Right lung (tissue), 10 donors: ENCODE measurements at places on chromosomes 4 and X.

DNA sequence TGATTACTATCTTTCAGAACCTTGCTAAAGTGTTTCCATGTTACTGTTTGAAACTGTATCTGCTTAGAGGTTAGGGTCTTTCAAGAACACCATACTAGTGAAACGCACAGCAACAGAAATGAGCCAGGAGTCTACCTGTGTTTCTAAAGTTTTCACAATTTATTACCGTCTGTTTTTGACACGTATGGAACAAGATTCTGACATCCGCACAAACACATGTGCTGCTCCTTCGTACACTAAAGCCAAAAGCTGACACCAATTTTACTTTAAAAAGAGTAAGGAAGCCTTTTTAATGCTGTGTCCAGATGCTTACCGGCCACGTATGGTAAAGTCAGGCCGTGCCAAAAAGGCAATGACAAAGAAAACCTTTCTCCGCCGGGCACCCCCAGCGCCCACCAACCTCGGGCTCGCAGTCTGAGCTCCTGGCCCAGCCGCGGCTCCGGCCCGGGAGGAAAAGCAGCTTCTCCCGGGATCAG, 532 bp downstream of the RPS4X start:
- no peak for DNase-seq

- no peak for DNase-seq
These were observed 10.1 kb upstream of the STIM2 start for GRCh38 chr4:26850528-26850927.

GRCh38 chrX:22520128-22520828, 247.6 kb downstream of the CBLL2 start:
- DNase-seq = no peak

DNA sequence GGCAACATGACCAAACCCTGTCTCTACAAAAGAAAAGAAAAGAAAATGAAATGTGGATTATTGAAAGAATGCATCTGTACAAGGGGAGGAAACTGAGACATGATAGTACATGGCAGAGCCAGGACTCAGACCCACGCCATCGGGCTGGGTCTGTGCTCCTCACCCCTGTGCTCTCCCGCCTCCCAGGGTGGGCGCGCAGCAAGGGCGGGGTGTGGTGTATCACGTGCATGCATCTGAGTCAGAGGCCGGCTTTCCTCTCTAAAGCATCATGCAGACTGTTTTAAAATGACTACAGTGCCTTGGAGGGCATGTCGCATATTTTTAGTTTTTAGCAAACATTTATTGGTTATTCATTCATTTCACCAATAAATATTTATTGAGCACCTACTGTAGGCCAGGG, 47.8 kb downstream of the HTT-AS start:
- DNase-seq = no peak
